Stimulated activated CD4-positive, alpha-beta T cell treated with anti-CD3 and anti-CD28 coated beads, Interleukin-15, amount 100 ng/mL, for 1 hour (primary cell): ENCODE measurements at places on chromosomes 4 and X.

GRCh38 chr4:19402581-19403065, 849.1 kb upstream of the SLIT2 start:
- DNase-seq = no peak

GRCh38 chr4:94516067-94516466, 64.3 kb downstream of the PDLIM5 start:
- DNase-seq = no peak

DNA sequence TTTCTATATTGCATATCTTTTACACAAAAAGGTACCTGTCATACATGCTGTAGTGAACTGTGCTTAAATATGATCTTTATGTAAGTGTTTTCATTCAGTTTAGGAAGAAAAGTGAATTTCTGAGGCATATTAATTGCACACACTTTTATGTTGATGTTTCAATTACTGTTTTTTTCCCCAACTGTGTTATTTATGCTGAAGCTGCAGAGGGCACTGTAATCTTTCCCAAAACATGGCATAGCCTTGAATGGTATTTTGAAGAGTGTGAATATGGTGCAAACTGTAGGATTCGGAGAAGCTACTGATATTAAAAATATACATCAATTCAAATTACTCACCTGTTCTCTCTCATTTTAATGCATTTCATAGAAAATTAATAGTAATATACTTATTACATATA, 6.0 kb upstream of the CENPE start:
- DNase-seq = no peak

GRCh38 chr4:152115118-152115517, 354.3 kb upstream of the GATB start:
- DNase-seq = no peak

DNA sequence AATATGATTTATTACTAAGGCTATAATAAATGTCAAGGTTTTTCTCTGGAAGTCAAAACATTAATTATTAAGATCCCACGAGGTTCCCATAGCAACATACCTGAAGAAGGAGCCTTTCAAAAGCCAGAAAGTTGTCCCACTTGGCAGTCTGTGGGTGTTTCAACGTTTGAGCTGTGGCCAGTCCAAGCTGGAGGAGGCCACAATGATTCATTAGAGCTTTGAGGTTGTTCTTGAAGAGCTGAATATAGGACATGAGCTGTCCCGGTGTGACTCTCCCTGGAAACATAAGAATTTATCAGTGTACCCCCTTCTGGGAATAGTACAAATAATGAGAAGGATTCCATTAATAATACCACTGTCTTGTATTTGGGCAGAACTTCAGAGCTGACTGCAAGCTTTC, 92.1 kb downstream of the SCFD2 start:
- DNase-seq = no peak

DNA sequence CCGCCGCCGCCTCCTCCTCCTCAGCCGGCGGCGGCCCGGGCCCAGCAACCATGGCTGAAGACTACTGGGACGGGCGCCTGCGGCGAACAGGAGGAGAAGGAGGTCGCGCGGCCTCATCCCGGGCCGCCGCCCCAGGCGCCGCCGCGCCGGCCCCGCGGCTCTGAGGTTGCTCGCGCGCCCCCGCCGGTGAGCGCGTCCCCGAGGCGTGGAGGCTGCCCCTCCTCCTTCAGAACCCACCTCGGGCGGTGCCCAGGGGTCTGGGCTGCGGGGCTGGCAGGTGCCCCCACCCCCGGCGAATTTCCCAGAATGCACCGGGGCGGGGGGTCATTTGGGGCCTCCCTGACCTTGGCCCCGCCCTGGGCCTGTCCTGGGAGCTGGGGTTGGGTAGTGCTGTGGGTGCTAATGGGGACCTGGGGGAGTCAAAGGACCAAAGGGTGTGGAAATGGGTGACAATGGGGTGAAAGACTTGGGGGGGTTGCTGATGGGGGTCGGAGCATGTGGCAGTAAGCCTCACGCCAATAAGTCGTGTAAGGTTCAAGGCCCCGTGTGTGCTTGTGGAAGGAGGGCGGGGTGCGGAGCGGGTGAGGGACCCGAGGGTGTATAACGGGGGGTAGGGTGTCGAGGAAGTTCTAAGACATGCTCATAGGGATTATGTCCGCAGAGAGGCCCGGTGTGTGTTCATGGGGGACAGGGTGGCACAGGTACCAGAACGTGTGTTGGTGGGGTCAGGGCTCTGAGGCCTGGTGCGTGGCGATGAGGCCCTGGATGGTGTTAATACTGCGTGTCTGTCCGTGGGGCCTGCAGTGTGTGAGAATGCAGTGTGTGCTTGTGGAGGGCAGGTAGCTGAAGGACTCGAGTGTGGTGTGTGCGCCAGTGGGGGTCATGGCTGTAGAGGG, 687 bp downstream of the CDK16 start:
- DNase-seq = peak; percentile 16

GRCh38 chrX:140389331-140389730, 115.5 kb downstream of the SOX3 start:
- no peak for DNase-seq

DNA sequence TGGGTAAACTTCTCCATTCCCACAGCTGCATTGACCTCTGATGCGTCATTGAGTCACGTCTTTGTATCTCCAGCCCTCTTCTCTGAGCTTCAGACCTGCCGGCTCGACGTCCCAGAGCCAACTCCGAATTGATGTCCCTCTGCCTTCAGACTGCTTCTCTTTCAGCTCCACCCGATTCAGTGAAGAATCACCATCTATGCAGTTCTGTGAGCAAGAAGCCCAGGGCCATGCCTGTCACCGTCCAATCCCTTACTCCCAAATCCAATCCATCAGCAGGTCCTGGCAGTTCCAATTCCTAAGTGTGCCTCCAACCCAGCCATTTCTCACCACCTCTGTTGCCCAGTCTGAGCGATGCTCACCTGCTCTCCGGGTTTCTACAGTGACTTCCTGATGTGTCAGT, 70.7 kb downstream of the ENPP6 start:
- no peak for DNase-seq

DNA sequence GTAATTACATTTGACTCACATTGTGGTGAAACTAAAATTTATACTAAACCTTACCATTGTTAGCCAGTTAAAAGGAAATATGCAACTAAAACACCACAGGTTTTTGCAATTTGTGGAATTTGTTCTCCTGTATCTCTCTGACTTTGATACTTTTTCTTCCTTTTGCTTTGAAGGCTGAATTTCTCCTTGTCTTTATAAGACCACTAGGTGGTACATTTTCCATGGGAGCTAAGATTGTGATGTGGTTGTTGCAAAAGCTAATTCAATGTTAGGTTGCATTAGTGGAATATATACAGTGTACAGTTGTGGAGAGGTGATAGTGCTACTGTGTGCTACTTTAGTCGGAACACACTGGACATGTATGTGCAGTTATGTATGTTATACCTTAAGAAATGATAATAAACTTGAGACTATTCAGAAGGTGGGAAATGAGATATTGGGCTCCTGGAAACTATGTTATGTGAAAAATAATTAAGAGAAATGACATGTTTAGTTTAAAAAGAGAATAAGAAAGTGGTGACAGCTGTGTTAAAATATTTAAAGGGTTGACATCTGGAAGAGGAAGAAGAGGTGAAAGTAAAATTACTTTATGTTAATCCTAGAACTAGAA, 70.3 kb downstream of the ARL9 start:
- DNase-seq = no peak

DNA sequence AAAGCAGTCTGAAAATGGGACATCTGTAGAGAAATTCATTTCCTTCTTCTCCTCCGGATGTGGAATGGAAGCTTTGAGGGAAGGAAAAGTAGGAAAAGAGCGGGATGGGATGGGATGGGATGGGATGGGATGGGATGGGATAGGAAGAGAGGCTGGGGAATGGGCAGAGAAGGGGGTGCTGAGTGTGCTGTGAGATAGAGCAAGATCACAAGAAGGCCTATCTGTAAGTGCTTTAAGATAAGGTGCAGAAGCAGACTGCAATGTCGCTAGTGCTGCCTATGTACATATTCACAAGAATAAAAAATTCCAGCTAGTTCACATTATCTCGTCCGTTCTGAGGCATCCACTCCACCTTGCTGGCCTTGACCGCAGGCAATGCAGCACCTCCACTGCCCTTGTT, 86.2 kb downstream of the IRF2 start:
- DNase-seq = no peak

- no peak for DNase-seq
Observed at GRCh38 chrX:40471965-40472648, 108.7 kb upstream of the ATP6AP2 start.

GRCh38 chr4:138588501-138588900, 346.4 kb upstream of the SLC7A11 start:
- no peak for DNase-seq

GRCh38 chr4:165288639-165289422, 38.6 kb upstream of the MSMO1 start:
- no peak for DNase-seq

DNA sequence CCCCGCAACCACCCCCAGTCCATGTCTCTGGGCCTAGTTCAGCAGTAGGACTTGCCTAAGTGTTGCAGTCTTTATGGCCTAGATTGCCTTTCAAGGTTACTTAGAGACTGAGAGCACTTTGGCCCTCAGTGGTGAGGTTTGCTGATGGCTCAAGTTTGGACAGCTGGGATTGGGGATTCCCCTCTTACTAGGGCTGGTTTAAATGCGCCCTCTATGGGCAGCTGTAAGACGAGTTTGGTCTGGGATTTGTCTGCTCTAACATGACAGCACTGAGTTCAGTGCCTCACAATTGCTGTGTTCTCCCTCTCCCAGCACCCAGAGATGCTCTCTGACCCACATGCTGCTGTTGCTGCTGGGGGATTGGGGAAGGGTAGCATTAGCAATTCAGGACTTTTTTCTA, 23.1 kb downstream of the DACH2 start:
- DNase-seq = no peak
